Gastrocnemius medialis (tissue), 4 donors: ENCODE measurements at places on chromosomes 7 and 10. TPM values are rescaled to one million over a fixed set of nuclear protein-coding genes. Genes with fewer than 3 reads are reported as not detected.

AQP1 gene
- total RNA-seq, result 81.9 TPM

KIN gene
- total RNA-seq, result 11.4 TPM

HEPACAM2 gene
- not detected for total RNA-seq

EVX1 gene
- total RNA-seq, result not detected

ZNF248 gene
- 17.3 TPM for total RNA-seq

VPS37D gene
- total RNA-seq, result 0.68 TPM

MYL10 gene
- not detected for total RNA-seq

SPAM1 gene
- not detected for total RNA-seq

SLC39A12 gene
- not detected for total RNA-seq

MEST gene
- total RNA-seq, result 2.3 TPM

OR2A7 gene
- not detected for total RNA-seq

CCDC146 gene
- total RNA-seq, result 3.7 TPM

UCN3 gene
- total RNA-seq, result not detected

SKIDA1 gene
- not detected for total RNA-seq

ACTL6B gene
- total RNA-seq, result not detected

RHOBTB1 gene
- total RNA-seq, result 38.9 TPM

ZNF727 gene
- total RNA-seq, result 0.13 TPM

EPO gene
- not detected for total RNA-seq

SHTN1 gene
- total RNA-seq, result 0.90 TPM

GTF2IRD1 gene
- 68.7 TPM for total RNA-seq

VGF gene
- not detected for total RNA-seq

COL28A1 gene
- 1.6 TPM for total RNA-seq

PDE6C gene
- not detected for total RNA-seq

CCL26 gene
- not detected for total RNA-seq

CPED1 gene
- total RNA-seq, result 4.8 TPM

CCNY gene
- total RNA-seq, result 68.1 TPM

BLNK gene
- total RNA-seq, result 0.29 TPM
